Tongue (tissue), 3 donors: ENCODE measurements at places on chromosomes 3 and 15. TPM values are rescaled to one million over a fixed set of nuclear protein-coding genes. Genes with fewer than 3 reads are reported as not detected.

Gene KBTBD13
- total RNA-seq: 2.6 TPM

DNA sequence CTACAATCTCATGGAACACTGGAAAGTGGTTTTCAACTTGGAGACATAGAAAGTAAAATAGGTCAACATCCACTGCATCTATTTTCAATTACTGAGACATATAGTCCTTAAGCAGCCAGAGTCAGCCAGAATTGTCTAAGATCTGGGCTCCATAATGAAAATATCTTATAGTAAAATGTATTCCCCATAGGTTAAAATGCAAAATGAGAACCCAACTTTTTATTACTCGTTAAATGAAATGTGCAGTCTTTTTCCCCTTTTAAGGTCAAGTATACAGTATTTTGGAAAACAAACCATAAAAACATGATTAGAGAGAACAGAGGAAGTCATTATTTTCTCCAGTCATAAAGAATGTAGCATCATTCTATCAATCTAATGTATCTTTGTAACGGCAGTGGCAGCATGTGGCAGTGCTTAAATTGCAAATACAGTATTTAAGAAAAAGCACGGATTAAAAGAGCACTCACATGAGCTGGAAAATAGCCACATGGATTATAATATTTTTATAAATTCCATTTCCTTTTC, 64.4 kb upstream of the CPB1 start:
- no peak for DNase-seq

Gene ALDH1L1
- total RNA-seq: 7.7 TPM

Gene CHST13
- not detected for total RNA-seq
